Putamen (tissue), 1 donor: ENCODE measurements at places on chromosomes 7 and 10.

- no peak for DNase-seq
These were observed 7.5 kb downstream of the MPP7 start for GRCh38 chr10:28295336-28295735.

DNA sequence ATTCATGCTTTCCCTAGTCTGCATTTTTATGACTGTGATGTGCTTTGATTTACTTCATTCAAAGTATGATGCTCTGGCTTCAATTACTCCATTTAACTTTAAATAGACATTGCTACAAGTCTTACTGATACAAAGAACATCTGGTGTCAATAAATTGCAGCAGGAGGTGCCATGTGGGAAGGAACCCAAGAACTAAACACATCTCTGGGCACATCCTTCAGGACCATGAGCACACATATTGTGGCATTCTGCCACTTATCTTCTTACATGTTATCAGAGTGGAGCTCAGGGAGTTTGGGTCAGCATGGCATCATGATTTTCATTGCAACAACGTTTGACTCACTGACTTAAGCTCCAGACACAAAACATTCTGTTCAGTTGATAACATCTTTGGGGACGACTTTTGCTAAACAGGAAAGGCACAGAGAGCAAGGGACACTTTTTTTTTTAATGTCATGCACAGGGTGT, 227.0 kb downstream of the DKK1 start:
- no peak for DNase-seq

DNA sequence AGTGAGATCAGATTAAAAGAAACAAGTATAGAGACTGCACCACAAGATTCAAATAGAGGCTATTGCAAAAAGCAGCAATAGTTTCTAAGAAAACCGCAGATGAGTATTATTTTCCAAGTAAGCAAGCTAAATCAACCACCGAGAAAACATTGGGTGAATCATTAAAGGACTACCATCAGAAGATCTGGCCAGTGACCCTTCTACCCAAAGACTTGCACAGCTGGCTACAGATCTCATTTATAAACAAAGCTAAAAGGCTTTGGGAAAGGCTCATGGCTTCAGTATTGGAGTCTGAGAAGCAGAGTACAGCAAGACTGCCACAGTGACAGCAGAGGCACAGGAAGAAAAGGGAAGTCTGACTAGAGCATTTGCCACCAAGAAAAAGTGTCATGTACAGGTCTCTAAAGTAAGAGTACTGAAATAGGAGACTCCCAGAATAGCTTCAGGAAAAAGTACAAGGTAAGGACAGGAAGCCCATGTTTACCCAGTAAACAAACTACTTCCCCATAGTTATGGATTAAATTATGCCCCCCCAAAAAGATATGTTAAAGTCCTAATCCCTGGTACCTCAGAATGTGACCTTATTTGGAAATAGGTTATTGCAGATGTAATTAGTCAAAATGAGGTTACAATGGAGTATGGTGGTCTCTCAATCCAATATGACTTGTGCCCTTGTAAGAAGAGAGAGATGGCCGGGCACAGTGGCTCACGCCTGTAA, 19.0 kb downstream of the STEAP1 start:
- no peak for DNase-seq

GRCh38 chr7:22207724-22208225, 149.2 kb downstream of the RAPGEF5 start:
- no peak for DNase-seq

DNA sequence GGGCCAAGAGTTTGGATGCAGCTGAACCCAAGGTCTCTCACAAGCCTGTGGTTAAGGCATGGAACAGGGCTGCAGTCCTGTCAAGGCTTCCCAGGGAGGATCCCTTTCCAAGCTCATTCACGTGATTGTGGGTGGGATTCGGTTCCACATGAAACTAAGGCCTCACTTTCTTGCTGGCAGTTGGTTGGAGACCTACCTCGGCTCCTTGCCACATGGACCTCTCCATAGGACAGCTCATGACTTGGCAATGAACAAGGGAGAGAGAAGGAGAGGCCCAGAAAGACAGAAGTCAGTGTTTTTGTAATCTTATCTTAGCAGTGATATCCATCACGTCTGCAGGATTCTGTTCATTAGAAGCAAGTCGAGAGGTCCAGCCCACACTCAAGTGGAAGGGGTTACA, 583.8 kb downstream of the LRMDA start:
- no peak for DNase-seq

- peak; percentile 48 for DNase-seq
These were observed 75.4 kb downstream of the HDAC9 start for GRCh38 chr7:18570890-18571478.

DNA sequence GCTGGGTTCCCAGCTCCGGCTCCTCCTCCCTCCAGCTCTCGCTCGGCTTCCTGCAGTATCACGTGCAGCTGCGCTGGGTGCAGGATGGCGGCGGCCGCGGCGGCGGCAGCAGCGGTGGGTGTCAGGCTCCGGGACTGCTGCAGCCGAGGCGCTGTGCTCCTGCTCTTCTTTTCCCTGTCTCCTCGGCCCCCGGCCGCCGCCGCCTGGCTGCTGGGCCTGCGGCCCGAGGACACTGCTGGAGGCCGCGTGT, at the start of gene CNNM1:
TSS of gene CNNM1 (plus strand) at position 53 of the 250 bp plus-strand sequence. CDS start at position 85, 32 bp downstream.
- DNase-seq: peak; percentile 59

GRCh38 chr7:34083440-34083839, 178.1 kb downstream of the BMPER start:
- DNase-seq: peak; percentile 44

DNA sequence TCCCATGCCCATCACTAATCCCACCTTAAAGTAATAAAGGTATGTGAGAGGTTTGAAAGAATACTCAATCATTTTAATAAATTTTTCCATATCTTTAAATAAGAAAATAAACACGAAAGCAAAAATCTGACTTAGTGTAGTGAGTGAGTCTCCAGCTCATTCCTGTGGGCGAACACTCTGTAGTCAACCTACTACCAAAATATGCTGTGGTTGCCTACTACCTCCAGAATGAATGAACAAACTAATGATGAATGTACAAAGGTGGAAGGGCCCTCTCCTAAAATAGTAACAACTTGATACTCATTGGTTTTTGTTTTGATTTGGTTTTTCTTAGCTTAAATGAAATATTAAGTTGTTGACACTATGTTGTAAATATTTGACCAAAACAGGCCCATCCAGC, 195.5 kb upstream of the HPS1 start:
- no peak for DNase-seq

GRCh38 chr7:73345951-73346350, 18.0 kb downstream of the FKBP6 start:
- no peak for DNase-seq

DNA sequence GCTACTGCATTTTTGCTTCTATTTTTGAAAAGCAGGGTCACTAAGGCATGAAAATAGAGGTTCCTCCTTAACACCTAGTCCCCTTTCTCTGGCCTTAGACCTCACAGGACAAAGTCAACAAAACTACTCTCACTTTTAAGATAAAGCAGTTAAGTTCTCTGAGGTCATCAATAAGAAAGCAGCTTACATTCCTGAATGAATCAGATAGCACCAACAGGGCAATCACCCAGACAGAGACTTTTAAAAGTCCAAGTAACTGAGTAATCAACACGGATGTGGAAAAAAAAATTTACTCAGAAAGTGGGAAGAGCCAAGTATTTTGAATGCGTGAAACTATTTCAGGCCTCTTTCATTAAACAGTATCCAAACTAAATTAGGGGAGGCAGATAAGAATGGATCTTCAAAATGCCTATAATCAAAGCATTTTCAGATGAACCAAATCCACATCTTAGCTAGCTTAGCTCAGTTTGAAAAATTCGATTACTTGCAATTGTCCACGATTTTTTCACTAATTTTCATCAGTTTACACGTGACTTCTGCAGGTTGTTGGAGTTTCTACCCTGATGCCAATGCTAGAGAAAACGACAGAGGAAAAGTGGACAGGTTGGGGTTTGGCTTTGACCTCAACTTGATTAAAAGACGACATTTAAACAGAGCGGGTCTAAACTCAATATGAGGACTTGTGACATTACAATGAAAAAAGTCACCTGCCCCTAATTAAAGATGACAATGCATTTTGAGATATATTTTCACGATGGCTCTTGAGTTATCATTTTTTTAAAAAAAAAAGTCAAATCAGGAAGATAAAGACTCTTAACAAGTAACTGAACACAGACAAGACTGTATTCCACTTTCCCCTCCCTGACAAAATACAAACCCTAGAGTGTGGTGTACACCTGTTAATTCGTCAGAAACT, 1.6 kb downstream of the BEND7 start:
- DNase-seq: no peak

- no peak for DNase-seq
These were observed 21.8 kb upstream of the YWHAG start for GRCh38 chr7:76380623-76380966.

GRCh38 chr10:5105626-5106025, 11.4 kb downstream of the AKR1C3 start:
- no peak for DNase-seq

DNA sequence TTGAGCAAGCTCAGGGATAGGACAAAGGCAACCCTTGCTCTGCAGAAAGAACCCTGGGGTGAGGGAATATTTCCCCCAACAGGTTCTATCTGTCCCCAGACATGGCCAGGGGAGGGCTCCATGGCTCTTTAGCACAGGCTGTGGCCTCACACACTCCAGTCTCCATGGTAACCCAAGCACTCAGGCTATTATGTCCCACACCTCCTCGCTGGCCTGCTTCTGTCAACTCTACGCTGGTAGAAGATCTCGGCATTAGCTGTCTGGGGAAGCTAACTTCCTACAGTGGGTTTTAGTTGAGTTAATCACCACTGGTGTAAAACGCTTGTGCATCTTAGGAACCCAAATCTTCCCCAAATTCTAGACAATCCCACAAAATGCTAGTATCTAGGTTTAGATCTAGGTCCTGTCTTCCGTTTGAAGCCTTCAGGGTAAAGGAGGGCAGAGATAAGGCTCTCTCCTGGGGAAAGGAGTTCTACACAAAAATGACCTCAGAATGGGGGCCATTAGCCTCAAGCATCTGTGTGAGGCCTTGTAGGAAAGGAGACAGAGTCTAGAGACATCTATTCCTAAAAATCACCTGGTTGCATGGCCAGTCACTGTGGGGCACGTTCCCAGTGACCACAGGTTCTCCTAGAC, 36.7 kb upstream of the SLIT1 start:
- no peak for DNase-seq

DNA sequence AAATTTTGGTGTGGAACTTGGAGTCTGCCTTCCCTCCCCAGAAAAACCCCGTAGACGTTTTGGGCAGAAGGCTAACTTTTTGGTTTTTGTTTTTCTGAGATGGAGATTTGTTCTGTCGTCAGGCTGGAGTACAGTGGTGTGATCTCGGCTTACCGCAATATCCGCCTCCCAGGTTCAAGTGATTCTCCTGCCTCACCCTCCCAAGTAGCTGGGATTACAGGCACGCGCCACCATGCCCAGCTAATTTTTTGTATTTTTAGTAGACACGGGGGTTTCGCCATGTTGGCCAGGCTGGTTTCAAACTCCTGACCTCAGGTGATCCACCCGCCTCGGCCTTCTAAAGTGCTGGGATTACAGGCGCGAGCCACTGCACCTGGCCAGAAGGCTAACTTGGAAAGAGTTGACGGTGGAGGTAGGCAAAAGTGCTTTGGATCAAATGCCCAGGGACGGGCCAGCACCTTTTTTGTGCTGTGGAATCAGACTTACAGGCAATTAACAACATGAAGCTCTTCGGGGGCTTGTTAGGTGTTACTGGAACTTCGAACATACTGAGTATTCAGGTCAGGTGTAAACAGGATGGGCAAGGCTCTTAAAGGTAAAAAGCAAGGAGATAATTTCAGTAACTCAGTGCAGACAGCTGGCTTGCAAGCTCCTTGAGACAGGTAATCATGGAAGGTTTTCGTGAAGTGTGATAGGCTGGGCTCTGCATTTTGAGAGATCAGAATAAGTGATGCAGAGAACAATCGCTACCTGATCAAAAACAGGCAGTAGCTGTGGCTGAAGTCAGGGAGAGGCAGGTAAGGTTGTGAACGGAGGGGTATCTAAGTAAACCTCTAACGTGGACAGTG, 1.8 kb downstream of the PPP1R35 start:
- DNase-seq: no peak

DNA sequence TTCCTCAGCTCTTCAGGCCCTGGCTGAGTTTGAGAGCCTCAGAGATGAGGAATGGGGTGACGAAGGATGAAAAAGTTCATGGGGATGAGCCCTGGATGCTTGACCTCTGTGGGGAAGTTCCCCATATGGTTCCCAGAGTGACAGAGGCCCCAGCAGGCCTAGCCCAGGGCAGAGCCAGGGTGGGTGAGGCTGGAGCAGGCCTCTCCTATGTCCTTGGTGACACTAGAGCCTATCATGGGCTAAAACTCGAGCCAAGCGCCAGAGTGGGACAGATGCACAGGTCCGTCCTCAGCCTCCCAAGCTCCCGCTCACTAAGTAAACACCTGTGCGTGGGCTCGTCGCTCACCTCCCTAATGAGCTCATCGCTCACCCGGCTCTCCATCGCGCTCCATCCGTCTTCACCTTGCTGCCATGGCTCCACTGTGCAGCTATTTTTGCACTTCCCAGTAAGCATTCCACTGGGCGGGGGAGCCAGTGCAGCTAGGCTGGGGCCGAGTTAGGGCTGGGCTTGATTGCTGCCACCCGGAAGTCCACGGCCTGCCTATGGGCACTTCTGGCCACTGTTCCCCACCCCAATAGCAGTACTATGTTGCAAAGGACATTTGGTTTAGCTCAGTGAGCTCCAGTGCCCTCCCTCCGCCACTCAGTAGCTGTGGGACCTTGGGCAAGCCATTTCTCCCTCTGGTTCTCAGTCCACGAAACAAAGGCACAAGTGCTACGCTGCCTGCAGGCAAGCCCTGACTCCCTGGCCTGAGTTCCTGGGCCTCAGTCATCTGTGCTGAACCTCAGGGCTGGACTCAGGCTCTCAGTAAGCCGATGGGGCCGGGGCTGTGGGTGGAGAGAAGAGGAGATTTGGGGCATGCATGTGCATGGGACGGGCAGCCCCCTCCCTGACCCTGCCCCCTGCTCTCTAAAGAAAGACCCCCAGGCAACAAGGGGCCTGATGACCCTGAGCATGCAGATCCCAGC, 117.3 kb upstream of the PCBD1 start:
- no peak for DNase-seq

GRCh38 chr10:69567920-69568319, 5.3 kb downstream of the NEUROG3 start:
- DNase-seq: no peak

GRCh38 chr10:101690461-101690860, 4.5 kb downstream of the FBXW4 start:
- DNase-seq: no peak

DNA sequence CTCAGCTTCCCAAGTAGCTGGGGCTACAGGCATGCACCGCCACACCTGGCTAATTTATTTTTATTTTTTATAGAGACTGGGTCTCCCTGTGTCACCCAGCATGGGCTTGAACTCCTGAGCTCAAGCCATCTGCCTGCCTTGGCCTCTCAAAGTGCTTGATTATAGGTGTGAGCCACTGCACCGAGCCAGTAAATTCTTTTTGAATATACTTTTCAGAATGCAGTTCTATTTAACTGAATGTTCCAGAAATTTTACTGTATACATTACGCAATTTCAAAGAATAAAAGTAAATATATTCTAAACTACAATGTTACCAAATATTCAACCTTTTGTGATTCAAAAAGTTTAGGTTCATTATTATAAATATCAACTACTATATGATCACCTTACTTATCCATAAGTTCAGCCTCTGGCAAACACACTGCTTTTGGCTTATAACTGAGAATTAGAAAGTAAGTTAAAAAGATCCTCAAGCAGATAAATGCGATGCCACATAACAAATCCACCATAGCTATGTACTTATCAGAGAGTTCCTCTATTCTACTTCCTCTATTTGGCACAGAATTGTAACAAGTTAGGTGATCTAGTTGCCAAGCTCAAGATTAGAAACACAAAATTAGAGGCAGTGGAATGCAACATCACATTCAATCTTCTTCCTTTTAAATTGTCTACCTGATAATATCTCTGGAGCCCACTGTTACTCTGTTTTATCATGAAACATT, 118.2 kb downstream of the ANK3 start:
- DNase-seq: no peak

- DNase-seq: no peak
These were observed 138.1 kb upstream of the UNC5B start for GRCh38 chr10:71074176-71074755.
